ENCODE measurements at places on chromosomes 11 and 22.

DNA sequence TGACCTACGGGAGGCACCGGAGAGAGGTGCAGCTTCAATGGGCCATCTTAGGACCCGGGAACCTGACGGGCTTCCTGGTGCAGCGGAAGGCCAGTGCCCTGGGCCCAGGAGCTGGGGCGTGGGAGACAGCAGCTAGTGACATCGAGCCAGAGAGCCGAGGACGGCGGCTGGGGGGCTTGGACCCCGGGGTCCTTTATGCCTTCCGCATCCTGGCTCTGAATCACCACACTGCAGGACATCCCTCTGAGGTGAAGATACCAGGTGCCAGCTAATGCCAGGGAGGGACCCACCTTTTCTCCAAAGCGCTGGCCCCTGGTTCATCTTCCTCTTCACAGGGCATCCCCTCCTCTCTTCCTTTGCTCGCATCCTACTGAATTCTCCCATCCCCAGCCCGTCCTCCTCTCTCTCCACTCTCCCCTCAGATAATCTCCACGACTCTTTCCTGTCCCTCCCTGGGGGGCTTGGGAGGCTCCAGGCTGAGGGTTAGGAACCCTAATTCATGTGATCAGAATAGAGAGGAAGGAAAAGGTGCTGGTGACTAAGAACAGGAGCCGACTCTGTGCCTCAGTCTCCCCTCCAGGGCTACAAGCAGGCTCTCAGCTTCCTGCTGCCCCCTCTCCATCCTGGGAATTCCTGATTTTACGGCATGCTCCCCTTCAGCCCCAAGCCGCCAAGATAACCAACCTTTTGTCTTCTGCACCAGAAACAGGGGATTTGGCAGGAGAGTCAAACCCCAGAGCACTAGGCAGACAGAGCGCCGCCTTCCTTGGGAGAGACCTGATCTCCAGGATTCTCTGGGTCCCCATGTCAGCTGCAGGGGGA lies 8.5 kb downstream of the VSIG10L2 start:
- DNase-seq = no peak

DNA sequence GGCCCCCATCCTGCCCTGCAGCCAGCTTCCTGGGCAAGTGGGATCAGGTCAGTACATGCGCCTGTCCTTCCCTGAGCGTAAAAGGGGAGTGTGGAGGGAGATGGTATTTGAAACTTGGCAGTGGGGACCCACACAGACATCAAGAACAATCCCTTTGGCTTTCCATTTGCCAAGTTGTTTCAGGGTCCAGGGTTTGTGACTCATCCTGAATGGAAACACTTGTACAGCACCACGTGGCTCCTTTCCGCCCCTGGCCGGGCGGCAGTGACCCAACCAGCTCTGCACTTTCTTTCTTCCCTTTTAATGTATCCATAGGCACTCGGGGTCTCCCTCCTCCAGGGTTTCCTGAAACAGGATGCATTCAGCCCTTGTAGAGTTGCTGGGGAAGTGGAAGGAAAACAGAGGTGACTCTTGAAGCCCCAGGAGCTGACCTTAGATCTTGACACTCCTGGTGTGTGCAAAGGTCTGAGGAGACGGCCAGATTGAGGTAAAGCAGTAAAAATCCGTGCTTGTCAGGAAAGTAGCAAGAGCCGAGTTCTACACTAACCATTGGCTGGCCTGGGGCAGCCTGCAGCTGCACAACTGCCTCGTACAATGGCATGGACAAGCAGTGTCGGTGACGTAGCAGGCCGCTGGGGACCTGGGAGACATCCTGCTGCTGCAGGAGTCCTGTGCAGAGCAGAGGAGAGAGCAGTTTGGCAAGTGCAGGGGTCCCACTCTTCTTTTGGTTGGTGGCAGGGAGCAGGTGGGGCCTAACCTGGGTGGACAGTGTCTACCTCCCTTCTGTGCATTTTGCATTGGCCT lies 189.8 kb downstream of the SNX19 start:
- peak; percentile 39 for DNase-seq

DNA sequence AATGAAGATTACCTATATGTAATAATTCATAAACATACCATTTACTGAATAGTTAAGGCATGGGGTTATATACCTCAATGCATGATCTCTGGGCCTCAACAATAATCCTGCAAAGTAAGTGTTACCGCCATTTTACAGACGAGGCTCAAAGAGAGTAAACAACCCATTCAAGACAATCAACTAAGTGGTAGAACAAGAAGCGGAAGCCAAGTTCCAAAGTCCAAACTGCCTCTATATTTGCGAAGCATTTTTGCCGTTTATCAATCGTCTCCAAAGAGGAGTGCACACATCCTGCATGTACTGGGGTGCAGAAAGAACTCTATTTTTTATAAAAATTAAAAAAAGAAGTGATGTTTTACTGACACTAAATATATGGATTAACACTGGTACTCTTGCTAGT lies 27.5 kb upstream of the P4HA3 start:
- no peak for DNase-seq

DNA sequence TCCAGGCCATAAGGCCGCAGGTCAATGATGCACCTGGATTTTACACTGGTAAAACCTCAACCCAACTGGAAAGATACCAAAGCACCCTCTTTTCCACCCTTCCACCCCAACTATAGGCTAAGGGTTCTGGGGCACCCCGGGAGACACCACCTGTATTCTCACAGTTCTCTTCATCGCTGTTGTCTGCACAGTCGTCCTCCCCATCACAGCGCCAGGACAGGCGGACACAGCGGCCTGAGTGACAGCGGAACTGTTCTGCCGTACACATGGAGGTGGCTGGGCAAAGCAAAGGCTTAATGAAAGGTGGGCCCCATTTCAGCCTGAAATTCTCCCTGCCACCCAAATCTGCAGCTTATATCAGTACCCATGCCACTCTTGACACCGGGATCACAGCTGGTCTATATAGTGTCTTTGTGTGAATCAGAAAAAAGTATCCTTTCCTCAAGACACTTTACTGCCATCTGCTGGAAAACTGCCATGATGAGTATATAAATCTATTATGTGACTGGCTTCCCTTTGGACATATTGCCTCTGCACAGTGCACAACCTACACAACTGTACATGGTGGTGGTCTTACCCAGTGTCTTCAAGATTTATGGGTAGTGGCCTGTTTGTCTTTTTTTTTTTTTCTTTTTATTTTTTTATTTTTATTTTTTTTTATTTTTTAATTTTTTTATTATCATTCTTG lies 21.5 kb downstream of the LRP4 start:
- DNase-seq = no peak

All from endodermal cell (in vitro differentiated cells).